Natural killer cell (primary cell): ENCODE measurements at places on chromosomes 3 and 15.

DNA sequence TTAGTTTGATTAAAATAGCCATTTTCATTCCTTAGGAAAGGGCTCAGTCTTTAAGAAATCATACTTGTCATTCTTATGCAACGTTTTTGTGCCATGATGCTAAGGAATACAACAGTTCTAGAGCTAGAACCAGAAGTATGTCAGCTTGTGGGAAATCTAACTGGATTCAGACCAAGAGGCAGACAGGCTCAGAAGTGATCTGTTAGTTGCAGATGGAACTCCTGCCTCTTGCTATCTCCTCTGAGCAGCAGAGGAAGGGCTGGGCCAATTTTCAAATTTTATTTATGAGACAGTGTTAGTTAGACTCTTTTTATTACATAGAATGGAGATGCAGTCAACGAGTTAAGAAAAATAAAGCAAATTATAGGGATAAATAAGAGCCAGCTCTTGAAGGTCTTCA, 48.5 kb upstream of the RYR3 start:
- DNase-seq = no peak
- H3K27me3 ChIP-seq = no peaks in the 10 kb centered on the region
- no peak overlapping the region for H3K27ac ChIP-seq
- no peaks in the 10 kb centered on the region for H3K36me3 ChIP-seq
- no peak overlapping the region for H3K4me3 ChIP-seq

- DNase-seq = no peak
- no peaks in the 10 kb centered on the region for H3K27me3 ChIP-seq
- H3K27ac ChIP-seq = no peak overlapping the region
- no peak overlapping the region for H3K4me3 ChIP-seq
- peaks cover 6% of the 10 kb centered on the region for H3K4me1 ChIP-seq
These were observed 465.3 kb upstream of the CBLB start for GRCh38 chr3:106333911-106334618.

GRCh38 chr3:158330870-158331269, 221.0 kb downstream of the RSRC1 start:
- no peaks in the 10 kb centered on the region for H3K36me3 ChIP-seq
- no peak for DNase-seq
- H3K4me3 ChIP-seq = no peak overlapping the region
- no peaks in the 10 kb centered on the region for H3K27me3 ChIP-seq
- H3K4me1 ChIP-seq = no peaks in the 10 kb centered on the region

- no peaks in the 10 kb centered on the region for H3K4me1 ChIP-seq
- no peak overlapping the region for H3K27ac ChIP-seq
- DNase-seq = no peak
These were observed 493.2 kb upstream of the KCNMB2 start for GRCh38 chr3:178043084-178043483.

- no peaks in the 10 kb centered on the region for H3K36me3 ChIP-seq
- no peak for DNase-seq
- H3K27ac ChIP-seq = no peak overlapping the region
- H3K4me3 ChIP-seq = no peak overlapping the region
- H3K4me1 ChIP-seq = no peaks in the 10 kb centered on the region
These were observed 57.5 kb downstream of the HOMER2 start for GRCh38 chr15:82894971-82895520.

DNA sequence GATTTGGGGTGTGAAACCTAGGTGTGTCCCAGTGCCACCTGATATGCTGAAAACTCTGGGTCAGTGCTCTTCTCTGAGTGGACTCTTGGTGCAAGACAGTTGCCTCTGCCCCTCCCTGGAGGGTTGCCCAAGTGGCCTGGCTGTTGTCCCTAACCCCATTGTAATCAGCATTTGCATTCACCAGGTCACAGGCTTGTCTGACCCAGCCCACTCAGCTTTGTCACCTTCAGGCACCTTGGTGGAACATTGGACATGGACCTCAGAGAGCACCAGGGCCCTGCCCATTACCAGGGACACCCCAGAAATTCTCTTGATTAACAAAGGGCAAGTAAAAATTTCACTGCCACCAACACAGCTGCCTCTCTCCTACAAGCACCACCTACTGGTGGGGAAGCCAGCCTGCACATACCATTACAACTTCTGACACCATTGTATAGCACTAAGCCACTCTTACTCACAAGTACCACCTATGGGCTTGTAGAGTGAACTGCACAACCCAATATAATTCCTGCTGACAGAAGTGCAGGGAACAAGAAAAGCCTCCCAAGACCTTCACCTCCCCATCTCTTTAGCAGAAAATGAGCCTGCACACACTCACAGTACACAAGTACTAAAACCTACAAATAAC, 324.6 kb downstream of the EPHA6 start:
- no peak overlapping the region for H3K27ac ChIP-seq
- DNase-seq = no peak
- no peak overlapping the region for H3K4me3 ChIP-seq
- H3K4me1 ChIP-seq = no peaks in the 10 kb centered on the region

DNA sequence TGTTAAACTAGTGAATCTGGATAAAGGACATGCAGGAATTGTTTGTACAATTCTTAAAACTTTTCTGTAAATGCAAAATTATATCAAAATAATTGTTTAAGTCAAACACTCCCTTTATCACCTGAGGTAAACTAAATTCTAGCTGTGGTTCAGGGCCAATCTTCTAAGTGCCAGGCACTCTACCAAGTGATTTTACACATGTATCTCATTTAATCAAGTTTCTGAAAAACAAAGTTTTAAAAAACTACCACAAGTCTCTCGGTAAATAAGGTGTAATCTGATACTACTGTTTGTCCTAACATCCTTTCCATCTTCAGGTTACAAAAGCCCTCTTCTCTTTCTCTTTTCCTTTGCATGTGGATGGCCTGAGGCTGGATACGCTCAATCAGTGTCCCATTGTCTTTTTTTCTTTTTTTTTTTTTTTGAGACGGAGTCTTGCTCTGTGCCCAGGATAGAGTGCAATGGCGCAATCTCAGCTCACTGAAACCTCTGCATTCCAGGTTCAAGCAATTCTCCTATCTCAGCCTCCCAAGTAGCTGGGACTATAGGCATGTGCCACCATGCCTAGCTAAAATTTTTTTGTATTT, 19.3 kb downstream of the IFT80 start:
- DNase-seq = no peak

- H3K36me3 ChIP-seq = no peaks in the 10 kb centered on the region
- DNase-seq = no peak
- no peaks in the 10 kb centered on the region for H3K4me1 ChIP-seq
- no peak overlapping the region for H3K4me3 ChIP-seq
These were observed 295.1 kb downstream of the FOXP1 start for GRCh38 chr3:71288269-71288930.

- H3K4me1 ChIP-seq = no peaks in the 10 kb centered on the region
- DNase-seq = no peak
- no peak overlapping the region for H3K4me3 ChIP-seq
- H3K27ac ChIP-seq = no peak overlapping the region
These were observed 13.5 kb downstream of the SNX33 start for GRCh38 chr15:75661100-75661755.

DNA sequence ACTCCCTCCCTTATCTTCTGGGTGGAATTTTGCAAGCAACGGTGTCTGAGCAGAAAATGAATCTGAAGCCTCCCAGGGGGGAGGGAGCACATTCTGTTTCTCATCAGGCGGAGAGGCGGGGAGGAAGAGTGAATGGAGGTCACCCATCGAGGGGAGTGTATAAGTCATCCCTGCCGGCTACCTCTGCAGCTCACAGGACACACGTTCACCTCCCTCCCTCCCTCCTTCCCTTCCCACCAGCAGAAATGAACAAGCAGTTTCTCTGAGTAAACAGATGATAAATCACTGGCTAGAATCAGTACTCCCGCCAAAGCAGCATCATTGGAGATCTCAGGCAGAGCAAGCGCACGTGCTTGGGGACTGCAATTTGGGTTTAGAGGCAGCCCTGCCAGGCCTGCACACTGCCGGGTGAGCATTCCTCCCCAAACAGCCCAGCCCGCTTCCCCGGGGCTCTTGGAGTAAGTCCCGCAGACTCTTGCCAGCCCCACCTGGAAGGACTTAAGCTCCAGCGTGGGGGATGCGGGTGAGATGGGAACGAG, 38.3 kb downstream of the CPN2 start:
- no peak overlapping the region for H3K27ac ChIP-seq
- DNase-seq = no peak

DNA sequence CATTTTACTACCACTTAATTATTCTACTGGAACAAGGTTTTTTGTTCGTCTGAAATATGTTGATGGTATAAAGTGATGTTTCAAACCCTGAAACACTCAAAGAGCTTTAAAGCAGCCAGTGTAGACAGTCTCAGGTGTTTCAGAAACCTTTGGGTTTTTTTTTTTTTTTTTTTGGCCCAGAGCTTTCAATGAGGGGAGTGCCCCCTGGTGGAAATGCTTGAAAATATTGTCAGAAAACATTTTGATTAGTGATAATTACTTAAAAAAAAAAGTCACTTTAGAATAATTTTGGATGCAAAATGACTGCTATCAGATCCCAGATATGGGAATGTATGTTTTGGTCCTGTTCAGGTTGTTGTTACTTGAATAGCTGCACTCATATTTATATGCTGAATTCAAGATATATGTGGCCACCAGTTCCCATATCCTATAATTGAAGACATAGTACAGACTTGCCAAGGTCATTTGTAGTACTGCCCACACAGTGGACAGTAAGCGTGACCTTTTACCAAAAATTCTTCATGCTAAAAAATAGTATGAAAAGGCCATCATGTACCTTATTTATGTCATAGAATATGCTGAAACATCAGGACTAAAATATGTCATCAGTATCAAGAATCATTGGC, 35.9 kb downstream of the SATB1 start:
- no peak for DNase-seq
- H3K4me3 ChIP-seq = no peak overlapping the region
- H3K4me1 ChIP-seq = no peaks in the 10 kb centered on the region

DNA sequence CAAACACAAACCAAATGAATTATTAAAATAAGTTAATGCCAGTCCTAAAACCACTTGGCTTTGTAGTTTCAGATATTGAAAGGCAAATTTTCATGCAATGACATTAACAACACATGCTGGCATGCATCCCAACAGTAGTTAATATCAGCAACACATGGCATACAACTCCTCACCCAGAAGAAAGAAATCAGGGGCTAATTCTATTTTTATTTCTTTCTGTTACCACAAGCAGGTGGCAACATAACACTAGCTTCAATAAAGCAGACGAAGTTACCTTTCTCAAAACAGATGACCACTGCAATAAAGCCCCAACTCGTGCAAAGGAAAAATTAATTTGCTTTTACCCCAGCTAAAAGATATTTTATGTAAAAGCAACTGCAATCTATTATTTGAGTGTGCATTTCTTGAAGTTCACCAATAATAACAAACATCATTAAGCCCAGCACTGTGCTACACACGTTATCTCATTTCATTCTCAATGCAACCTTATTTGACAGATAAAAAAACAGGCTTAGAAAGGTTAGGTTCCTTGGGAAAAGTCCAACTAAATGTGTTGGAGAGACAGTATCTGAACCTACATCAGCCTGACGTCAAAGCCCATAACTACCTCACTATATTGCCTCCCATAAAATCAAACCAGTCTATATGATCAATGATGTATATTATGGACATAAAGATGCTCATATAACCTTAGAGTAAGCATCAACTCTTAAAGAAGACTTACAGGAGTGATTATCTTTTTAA, 2.8 kb downstream of the TOP2B start:
- no peak overlapping the region for H3K4me3 ChIP-seq
- DNase-seq = no peak
- H3K4me1 ChIP-seq = peaks cover 19% of the 10 kb centered on the region
- H3K27me3 ChIP-seq = no peaks in the 10 kb centered on the region

- no peak for DNase-seq
- H3K4me3 ChIP-seq = no peak overlapping the region
- H3K36me3 ChIP-seq = no peaks in the 10 kb centered on the region
- H3K27me3 ChIP-seq = no peaks in the 10 kb centered on the region
These were observed 14.7 kb downstream of the FILIP1L start for GRCh38 chr3:100099621-100100020.

- H3K36me3 ChIP-seq = no peaks in the 10 kb centered on the region
- no peak for DNase-seq
- H3K27me3 ChIP-seq = peaks cover 27% of the 10 kb centered on the region
- H3K4me1 ChIP-seq = peaks cover 13% of the 10 kb centered on the region
These were observed 834 bp upstream of the GREM1 start for GRCh38 chr15:32716915-32717425.

DNA sequence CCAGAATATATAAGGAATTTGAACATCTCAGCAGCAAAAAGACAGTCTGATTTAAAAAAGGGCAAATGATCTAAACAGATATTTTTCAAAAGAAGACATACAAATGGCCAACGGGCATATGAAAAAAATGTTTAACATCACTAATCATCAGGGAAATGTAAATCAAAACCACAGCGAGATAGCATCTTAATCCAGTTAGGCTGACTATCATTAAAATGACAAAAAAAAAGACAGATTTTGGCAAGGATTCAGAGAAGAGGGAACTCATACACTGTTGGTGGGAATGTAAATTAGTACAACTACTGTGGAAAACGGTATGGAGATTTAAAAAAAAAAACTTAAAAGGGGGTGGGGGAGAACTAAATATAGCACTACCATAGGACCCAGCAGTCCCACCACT, 47.9 kb downstream of the RNF13 start:
- no peaks in the 10 kb centered on the region for H3K4me1 ChIP-seq
- H3K36me3 ChIP-seq = peaks cover 4% of the 10 kb centered on the region
- H3K27me3 ChIP-seq = no peaks in the 10 kb centered on the region
- H3K27ac ChIP-seq = no peak overlapping the region
- DNase-seq = no peak
- H3K4me3 ChIP-seq = no peak overlapping the region

DNA sequence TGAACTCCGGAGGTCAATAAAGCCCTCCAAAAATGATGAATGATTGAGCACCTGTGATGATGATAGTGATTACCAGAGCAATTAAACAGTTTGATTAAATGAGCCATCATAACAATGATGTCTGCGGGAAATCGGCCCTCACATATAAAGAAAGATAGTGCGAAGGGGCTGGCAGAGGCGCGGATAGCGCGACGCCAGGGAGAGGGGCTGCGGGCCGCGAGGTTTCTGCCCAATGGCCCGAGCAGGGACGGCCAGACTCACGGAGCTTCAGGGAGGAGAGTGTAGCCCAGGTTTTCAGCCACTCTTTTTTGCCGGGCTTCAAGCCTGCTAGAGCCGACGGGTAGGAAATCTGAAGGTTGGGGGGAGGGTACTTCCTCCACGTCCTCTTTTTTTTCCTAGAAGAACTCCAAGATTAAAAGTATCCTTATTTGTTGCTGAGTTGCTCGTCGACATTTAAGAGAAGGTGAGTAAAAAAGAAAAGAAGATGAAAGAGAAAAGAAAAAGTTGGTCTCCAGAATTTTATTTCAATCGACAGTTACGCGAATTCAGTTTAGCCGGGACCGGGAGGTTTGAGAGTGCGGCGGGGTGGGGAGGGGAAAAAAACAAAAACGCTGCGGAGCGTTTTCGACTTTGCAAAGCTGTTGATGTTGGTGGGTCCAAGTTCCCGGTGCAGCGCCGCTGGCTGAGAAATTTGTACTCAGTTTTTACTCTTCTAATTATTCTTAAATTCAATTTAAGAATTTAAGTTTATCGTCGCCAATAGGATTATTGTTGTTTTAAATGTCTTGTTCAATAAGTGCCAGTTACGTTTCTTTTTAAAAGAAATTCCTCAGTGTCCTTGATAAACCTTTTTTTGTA, 2.2 kb upstream of the MEIS2 start:
- H3K4me1 ChIP-seq = peaks cover 42% of the 10 kb centered on the region
- no peak overlapping the region for H3K27ac ChIP-seq
- no peak overlapping the region for H3K4me3 ChIP-seq
- peaks cover 56% of the 10 kb centered on the region for H3K27me3 ChIP-seq
